ENCODE measurements at places on chromosomes 5 and 9. TPM values are rescaled to one million over a fixed set of nuclear protein-coding genes. Genes with fewer than 3 reads are reported as not detected.

DNA sequence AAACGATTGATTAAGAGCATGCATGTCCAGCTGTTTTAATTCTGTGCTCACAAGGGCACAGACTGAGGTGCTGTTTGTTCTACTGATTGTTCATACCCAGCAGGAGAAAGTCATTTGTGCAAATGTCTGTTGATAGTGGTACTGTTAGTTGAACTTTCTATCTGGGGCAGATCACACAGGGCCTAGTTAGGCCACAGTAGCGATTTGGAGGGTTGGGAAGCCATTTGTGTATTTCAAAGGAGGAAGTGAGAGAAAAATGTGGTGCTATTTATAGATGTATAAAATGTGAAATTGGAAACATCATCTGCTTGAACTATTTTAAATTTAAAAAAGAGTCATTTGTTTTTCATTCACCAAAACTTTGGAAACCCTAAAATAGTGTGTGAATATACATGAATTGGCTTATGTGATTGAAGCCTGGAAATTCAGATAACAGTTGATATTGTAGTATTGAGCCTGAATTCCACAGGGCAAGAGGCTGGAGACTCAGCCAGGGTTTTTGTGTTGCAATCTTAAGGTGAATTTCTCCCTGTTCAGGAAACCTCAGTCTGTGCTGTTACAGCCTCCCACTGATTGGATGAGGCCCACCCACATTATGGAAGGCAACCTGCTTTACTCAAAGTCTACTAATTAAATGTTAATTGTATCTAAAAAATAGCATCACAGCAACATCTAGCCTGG is 162.0 kb upstream of the CDKN2B start:
- no peak for DNase-seq

DNA sequence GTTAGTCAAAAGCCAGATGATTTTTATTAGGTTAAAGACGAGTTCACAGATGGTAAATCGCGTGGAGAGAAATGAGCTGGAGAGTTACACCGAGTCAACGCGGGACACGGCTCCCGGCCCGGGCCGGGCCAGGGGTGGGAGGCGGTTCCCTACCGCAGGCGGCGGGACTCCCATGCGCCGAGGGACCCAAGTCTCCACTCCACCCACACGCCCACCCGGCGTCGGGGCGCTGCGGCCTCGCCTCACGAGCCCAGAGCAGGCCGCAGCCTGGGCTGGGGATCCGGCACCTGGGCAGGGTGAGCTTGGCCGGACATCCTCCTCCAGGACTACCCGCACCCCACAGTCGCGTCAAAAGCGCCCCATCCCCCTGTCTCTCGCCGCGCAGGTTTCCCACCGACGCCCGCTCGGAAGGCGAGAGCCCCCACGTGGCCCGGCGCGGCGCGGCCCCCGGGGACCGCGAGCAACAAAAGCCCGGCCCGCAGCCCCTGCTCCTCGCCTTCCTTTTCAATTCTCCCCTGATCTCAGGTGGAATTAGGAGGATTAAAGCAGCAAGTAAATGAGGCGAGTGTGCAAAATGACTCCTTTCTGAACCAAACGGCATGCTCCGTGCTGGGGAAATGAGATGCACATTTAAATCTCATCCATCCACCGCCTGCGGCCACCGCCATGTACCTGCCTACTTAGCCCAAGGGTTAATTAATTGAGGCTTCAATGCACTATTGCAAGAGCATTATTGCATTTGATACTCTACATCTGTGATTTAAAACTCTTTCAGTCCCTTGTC is 196.5 kb upstream of the TBCA start:
- peak; percentile 80 for DNase-seq

DNA sequence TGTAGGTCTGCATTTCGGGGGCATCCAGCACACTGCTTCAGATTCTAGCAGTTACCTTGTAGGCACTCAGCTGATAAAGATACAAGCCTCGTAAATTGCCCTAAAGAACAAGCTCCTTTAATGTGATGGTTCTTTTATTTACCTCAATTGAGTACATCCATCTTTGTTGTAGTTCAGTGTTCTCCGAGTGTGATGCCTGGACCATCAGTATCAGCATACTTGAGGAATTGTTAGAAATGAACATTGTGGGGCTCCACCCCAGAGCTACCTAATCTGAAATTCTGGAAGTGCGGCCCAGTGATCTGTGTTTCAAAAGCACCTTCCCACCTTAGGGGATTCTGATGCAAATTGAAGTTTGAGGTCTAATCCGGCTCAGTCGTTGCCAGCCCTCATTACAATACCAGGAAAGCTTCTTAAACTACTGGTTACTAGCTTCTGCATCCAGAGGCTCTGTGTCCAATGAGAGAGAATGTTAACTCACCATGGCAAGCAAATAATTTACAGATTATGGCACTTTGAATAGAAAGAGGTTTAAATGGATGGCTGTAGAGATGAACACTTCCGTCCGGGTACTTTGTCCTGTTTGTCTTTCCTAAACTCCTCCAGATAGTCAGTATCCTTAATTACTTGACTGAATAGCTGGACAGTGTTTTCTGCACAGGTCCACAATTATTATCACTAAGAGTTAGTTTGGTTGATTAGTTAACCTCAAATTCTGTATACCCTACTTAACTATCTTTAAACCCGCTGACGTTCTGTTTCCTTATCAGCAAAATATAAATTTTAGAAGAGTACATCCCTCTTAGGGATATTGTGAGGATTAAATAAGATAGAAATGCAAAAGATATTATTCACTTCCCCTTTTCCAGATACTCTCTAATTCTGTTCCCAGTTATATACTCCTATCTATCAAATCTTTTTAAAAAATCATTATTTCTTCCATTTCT is 47.9 kb downstream of the RAI14 start:
- DNase-seq, result no peak

GRCh38 chr9:82273121-82273520 is 284.5 kb downstream of the SPATA31D1 start:
- no peak for DNase-seq

DNA sequence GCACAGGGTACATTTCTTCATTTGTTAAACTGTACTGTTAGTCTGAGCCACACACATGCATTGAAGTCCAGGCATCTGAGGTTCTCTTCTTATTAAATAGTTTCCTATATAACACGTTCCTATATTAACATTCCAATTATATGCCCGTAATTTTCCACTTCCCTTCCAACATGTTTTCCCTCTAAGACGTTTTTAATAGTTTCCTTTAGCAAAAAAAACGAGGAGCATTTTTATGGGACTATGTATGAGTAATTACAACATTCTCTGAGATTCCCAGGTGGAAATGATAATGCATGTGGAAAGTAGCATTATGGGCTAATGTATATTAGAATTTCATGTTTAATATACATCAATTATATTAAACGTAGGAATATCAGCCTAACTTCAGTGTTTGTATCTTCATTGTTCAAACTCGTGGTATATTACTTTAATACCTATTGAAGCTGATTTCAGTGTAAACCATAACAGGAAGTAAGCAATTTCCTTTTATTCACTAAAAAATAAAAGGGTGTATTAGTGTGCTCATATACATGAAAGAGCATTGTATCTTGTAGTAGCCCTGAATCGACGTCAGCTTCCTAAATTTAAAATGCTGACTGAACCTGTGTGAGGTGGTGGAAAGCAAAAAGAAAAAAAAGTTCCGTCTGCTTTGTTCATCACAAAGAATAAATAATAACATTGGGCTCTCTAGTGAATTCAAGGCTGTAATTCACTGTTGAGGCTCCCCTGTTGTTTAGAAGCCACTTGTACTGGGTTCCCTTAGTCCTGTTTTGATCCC is 11.3 kb downstream of the SMARCA2 start:
- no peak for DNase-seq

DNA sequence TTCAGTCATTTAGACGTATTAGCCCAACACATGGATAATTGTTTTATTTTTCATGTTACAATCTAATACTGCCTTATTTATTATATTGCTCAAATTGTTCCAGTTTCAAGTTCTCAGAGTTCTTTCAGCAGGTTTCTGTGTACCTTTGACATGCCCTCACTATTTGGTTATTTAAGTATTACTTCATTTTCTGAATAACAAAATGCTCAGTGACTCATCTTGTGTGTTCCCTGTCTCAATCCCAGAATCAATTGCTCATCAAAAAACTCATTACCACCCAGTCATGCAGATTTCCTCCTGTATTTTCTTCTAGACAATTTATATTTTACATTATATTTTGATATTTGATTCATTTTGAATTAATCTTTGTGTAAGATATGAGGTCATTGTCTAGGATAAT is 562.6 kb downstream of the ANXA1 start:
- DNase-seq, result no peak

DNA sequence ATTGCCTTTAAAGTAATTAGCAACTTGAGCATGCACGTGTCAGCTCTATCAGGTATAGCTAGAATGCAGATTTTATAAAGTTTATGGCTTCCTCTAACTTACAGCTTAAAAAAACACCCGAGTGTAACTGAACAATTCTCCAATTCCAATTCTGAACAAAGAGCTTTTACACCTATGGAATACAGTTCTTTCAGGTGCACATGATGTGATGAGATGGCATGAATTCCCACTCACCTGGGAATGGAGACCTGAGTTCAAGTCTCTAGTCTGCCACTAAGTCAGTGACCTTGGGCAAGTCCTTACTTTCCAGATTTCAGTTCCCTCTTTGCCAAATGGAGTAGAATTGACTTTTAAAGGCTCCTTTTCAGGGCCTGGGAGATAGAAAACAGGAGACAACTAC is 1.8 kb downstream of the ZFAND5 start:
- DNase-seq, result no peak

DNA sequence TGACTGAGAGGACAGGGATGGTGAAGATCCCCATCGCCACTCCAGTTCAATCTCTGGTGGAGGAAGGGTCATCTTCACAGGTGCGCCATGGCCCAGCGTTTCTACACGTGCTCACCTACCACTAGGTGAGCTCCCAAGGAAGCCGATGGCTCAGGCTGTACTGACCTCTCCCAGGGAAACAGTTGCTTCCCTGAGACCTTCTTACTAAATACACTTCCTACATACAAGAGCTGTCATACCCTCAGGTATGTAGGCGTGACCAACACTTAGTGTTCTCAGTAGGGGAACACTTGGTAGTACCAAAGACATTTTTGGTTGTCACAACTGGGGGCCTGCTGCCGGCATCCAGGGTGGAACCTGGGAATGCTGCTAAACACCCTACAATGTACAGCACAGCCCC is 75.2 kb downstream of the TENT4A start:
- DNase-seq, result no peak

GRCh38 chr5:27312291-27312893 is 274.0 kb upstream of the CDH9 start:
- DNase-seq, result no peak

- DNase-seq, result peak; percentile 49
Observed at GRCh38 chr9:113538701-113539430, 75.3 kb downstream of the RGS3 start.

DNA sequence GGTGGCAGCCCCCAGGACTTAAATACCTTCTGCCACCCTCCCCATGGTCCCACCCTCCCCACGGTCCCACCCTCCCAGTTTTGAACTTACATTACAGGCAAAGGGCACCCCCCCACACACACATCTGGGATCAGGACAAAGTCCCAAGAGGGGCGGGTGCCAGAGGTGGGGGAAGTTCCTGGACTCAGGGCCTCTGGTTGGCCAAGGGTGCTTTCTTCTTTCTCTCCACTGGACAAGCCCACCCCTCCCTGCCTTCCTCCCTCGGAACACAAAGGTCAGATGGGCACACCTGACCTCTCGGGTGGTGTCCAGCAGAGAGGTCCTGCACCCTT is 19.1 kb upstream of the RALGDS start:
- DNase-seq, result no peak

DNA sequence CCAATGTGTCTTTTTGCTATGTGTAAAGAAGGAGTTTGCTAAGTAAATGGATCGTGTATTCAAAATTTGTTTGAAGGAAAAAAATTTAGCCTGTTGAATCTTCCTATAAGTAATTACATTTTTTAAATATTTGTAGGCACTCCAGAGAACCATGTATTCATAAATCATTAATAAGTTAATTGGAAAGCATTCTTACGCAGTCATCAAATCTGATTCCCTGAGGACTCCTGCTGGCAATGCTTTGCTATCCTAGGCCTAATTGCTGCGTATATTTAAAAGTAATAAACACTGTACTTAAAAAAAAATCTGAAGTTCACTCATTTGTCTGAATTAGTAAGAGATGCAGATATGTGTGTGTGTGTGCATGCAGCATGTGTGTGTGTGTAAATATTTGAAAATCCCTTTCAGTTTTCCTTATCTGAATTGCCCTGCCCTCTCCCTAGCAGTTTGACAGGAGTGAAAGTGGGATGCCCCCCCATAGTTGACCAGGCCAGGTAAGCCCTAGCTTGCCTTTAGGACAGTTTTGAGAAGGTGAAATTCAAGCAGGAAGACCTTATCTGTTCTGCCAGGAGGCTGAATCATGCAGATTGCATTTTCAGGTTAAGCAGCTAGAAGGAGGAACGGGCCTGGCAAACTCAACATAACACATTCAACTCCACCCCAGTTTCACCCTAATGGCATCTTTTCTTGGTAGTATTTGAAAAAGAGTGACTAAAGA is 81.2 kb upstream of the DNAH5 start:
- DNase-seq, result no peak

DNA sequence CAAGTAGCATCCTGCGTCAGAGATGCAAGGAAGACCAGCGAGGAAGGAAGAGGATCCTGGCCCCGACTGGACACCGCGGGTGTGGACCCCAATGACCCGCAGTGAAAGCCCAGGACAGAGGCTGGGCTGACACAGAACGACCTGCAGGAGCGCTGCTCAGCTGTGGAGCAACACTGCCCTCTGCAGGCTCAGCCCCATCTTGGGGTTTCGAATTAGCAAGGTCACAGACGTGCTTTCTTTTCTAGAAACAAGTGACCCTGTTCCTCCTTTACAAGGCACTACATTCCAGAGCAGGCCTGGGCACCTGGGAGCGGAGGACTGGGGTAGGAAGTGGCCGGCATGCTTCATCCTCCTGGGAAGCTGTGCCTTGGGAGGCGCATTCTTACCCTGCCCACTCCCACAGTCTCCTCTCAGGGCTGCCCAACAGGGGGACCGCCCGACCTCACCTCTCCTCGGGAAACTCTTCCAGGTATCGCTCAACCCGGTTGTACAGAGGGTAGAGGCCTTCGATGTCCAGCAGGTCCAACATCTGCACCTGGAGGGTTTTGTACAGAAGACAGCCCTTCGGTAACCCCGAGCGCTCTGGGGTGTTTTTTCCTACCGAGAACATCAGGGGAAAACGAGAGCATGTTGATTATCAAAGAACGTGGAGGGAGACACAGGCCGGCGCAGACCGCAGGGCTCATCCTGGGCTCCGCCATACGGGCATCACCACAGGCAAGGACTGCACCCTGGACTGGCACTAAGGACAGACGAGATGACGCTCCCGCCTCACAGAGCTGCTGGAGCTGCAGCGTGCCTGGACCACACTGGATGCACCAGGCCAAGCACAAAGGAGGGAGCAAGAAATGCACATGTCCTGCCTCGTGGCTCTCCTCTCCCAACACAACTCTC is 35.0 kb downstream of the IPPK start:
- peak; percentile 87 for DNase-seq

Gene MYOT
- 0.35 TPM for polyA plus RNA-seq

Gene STPG3
- not detected for polyA plus RNA-seq

Gene ZNF618
- 0.58 TPM for polyA plus RNA-seq

Gene CDH9
- polyA plus RNA-seq, result not detected

Gene ZNF622
- 11.2 TPM for polyA plus RNA-seq

Gene SARDH
- 1.3 TPM for polyA plus RNA-seq

Gene NDUFS6
- 74.2 TPM for polyA plus RNA-seq

Gene CARTPT
- not detected for polyA plus RNA-seq

Gene IFNA2
- polyA plus RNA-seq, result not detected

Gene DBH
- 0.03 TPM for polyA plus RNA-seq

Gene MCIDAS
- not detected for polyA plus RNA-seq

Data from spleen (tissue), 13 donors.